Activated CD4-positive, alpha-beta memory T cell treated with anti-CD3 and anti-CD28 coated beads for 36 hours (primary cell): ENCODE measurements at places on chromosomes 2 and 18. TPM values are rescaled to one million over a fixed set of nuclear protein-coding genes. Genes with fewer than 3 reads are reported as not detected.

DNA sequence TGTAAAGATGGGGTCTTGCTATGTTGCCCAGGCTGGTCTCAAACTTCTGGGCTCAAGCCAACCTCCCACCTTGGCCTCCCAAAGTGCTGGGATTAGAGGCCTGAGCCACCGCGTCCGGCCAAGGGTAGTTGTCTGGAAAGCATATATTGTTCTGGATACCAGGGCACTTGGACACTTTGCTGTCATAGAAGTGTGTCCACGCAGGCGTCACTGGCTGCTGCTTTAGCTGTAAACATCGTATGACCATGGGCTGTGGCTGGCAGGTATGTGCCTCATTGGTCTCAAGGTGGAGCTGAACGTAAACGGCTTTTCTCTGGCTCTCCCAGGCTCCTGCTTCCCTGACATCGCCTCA is 3.2 kb upstream of the GPR35 start:
- H3K4me1 ChIP-seq, result peaks cover 47% of the 10 kb centered on the region
- peaks cover 9% of the 10 kb centered on the region for H3K36me3 ChIP-seq
- H3K4me3 ChIP-seq, result no peak overlapping the region
- DNase-seq, result no peak
- H3K27ac ChIP-seq, result peak overlapping the region; percentile 85

DNA sequence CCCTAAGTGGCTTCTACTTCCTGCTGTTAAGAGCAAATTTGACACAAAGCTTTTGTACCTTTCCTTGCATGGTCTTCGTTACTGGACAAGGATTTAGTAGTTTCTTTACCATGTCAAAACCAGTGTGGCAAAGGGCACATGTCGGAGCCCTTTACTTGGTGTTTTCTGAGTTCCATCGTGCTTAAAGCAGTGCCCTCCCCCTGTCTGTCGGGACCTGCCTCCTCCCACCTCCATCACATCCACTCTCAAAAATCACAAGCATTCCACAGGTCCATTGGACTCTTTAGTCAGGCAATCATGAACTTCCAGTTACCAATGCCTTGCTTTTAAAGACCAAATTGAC is 763 bp downstream of the CCDC141 start:
- H3K27me3 ChIP-seq, result peaks cover 1% of the 10 kb centered on the region
- peak overlapping the region; percentile 72 for H3K4me3 ChIP-seq
- H3K36me3 ChIP-seq, result no peaks in the 10 kb centered on the region
- peak; percentile 12 for DNase-seq
- H3K27ac ChIP-seq, result peak overlapping the region; percentile 16

DNA sequence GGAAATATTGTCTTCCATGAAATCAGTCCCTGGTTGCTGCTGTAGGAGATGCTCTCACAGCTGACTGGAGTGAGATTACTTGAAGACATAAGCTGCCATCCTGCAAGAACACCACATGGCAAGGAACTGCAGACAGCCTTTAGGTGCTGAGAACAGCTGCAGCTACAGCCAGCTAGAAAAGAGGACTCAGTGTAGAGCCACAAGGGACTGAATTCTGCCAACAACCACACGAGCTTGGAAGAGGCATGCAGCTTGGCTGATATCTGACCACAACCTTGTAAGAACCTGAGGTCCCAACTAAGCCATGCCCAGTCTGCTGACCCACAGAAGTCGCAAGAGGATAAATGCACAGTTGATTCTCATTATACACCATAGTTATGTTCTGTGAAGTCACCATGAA is 181.8 kb upstream of the ARL4C start:
- no peak overlapping the region for H3K27ac ChIP-seq
- H3K27me3 ChIP-seq, result peaks cover 8% of the 10 kb centered on the region
- H3K36me3 ChIP-seq, result no peaks in the 10 kb centered on the region
- no peak for DNase-seq

- H3K36me3 ChIP-seq, result no peaks in the 10 kb centered on the region
- no peaks in the 10 kb centered on the region for H3K4me1 ChIP-seq
- DNase-seq, result no peak
- no peak overlapping the region for H3K27ac ChIP-seq
- H3K4me3 ChIP-seq, result no peak overlapping the region
- peaks cover 2% of the 10 kb centered on the region for H3K27me3 ChIP-seq
Measured at GRCh38 chr2:180572346-180572745, 408.1 kb upstream of the UBE2E3 start.

DNA sequence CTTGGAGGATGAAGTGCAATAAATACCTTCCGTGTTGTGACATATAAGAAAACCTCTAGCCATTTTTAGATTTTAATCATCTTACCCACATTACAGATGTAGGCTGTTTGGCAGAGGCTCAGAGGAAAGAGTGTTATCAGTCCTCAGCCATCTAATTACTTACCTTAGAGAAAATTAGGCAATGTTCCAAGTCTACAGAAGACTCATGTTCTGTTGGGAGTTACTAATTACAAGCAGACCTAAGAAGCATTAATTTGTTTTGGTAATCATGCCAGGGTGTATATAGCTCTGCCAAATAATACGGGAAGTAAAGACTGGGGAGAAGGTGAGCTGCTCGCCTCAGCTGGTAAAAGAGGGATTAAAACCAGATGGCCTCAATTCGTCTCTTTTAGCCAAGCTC is 125.8 kb upstream of the PGAP1 start:
- peak overlapping the region; percentile 54 for H3K27ac ChIP-seq
- no peak for DNase-seq
- H3K4me1 ChIP-seq, result peaks cover 30% of the 10 kb centered on the region
- H3K4me3 ChIP-seq, result no peak overlapping the region
- H3K27me3 ChIP-seq, result no peaks in the 10 kb centered on the region
- H3K36me3 ChIP-seq, result peaks cover 66% of the 10 kb centered on the region

DNA sequence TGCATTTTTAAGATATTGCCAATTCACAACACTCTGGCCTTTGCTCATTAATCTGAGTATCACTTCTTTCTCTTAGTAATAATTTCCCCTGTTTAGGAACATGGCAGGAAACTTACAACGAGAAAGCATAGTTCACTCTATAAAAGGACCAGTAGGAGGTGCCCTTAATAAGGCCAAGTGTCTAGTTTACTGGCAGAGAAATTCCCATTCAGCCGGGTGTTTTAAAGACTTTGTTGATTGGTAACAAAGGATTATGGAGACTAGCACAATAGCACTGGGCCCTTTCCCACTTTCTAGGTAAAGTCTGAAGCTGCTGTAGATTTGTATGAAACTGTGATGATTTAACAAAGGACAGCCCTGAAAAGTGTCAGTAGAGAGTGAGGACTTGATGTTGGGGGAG is 3.1 kb downstream of the DCC start:
- H3K27me3 ChIP-seq, result peaks cover 31% of the 10 kb centered on the region
- H3K27ac ChIP-seq, result no peak overlapping the region
- H3K36me3 ChIP-seq, result no peaks in the 10 kb centered on the region
- no peak for DNase-seq
- H3K4me1 ChIP-seq, result no peaks in the 10 kb centered on the region

- no peak overlapping the region for H3K4me3 ChIP-seq
- H3K4me1 ChIP-seq, result peaks cover 31% of the 10 kb centered on the region
- DNase-seq, result no peak
- H3K36me3 ChIP-seq, result peaks cover 6% of the 10 kb centered on the region
- H3K27me3 ChIP-seq, result no peaks in the 10 kb centered on the region
Measured at GRCh38 chr2:119683713-119684443, 4.9 kb downstream of the TMEM177 start.

DNA sequence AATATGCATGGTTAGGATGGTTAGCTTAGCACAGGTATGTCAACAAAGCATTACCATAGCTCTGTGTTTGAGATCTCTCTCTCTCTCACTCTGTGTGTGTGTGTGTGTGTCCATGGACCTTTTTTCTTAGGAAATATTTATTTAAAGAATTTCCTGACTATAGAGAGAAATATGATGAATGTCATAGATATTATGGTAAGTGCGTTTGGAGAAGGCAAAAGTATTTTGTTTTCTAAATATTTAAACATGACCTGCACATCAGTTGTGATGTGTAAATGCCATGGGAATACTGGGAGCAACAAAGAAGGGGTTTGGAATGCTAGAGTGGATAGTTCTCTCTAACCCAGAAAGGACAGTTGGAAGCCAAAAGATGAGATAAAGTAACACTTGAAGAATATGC is 3.9 kb upstream of the TMEM178A start:
- peaks cover 9% of the 10 kb centered on the region for H3K4me1 ChIP-seq
- no peak overlapping the region for H3K4me3 ChIP-seq
- peaks cover 36% of the 10 kb centered on the region for H3K27me3 ChIP-seq
- no peak overlapping the region for H3K27ac ChIP-seq
- DNase-seq, result no peak

GRCh38 chr2:68653538-68653982 is 10.2 kb downstream of the PROKR1 start:
- H3K4me1 ChIP-seq, result peaks cover 34% of the 10 kb centered on the region
- peaks cover 20% of the 10 kb centered on the region for H3K27me3 ChIP-seq
- no peak overlapping the region for H3K4me3 ChIP-seq
- peak overlapping the region; percentile 20 for H3K27ac ChIP-seq
- peak; percentile 71 for DNase-seq
- no peaks in the 10 kb centered on the region for H3K36me3 ChIP-seq

- H3K4me3 ChIP-seq, result no peak overlapping the region
- H3K27me3 ChIP-seq, result no peaks in the 10 kb centered on the region
- no peaks in the 10 kb centered on the region for H3K36me3 ChIP-seq
- no peaks in the 10 kb centered on the region for H3K4me1 ChIP-seq
- H3K27ac ChIP-seq, result no peak overlapping the region
Measured at GRCh38 chr2:21371499-21372003, 247.8 kb downstream of the TDRD15 start.

DNA sequence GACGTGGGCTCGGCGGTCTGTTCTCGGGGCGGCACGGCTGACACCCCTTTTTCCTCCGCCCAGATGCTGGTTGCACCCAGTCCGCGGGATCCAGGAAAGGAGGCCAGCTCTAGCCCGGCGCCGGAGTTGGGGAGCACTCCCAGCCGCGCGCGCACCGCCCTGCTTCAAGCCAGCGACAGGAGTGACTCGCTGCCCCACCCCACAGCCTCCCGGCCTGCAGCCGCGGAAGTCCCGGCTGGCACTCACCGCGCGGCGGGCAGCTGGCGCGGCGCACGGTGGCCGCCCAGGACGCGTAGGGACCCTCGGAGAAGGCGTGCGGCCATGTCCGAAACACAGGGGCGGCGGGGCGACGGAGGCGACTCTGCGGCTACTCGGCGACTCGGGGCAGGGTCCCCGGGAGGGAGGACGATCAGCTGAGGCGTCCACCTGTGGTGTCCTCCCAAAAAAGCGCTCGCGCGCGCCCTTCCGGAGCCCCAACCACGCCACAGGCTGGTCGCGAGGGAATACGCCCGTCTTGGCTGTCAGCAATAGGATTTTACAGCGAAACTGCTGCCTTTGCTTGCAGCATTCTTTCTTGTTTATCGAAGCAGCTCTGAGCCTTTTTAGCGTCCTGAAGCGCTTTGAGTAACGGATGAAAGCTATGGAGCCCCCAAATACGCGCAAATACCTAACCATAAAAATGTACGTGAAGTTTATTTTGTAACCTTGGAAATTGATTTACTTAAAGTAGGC is at the start of gene ACADL:
TSS of gene ACADL (minus strand) at position 507 of the 732 bp plus-strand sequence. CDS start at position 323, 184 bp downstream.
- H3K27ac ChIP-seq, result no peak within 1 kb of the TSS
- peak; percentile 22 for DNase-seq
- H3K36me3 ChIP-seq, result no peaks in the 10 kb centered on the region
- peaks cover 40% of the 10 kb centered on the region for H3K27me3 ChIP-seq
- no peaks in the 10 kb centered on the region for H3K4me1 ChIP-seq
- H3K4me3 ChIP-seq, result no peak within 1 kb of the TSS

DNA sequence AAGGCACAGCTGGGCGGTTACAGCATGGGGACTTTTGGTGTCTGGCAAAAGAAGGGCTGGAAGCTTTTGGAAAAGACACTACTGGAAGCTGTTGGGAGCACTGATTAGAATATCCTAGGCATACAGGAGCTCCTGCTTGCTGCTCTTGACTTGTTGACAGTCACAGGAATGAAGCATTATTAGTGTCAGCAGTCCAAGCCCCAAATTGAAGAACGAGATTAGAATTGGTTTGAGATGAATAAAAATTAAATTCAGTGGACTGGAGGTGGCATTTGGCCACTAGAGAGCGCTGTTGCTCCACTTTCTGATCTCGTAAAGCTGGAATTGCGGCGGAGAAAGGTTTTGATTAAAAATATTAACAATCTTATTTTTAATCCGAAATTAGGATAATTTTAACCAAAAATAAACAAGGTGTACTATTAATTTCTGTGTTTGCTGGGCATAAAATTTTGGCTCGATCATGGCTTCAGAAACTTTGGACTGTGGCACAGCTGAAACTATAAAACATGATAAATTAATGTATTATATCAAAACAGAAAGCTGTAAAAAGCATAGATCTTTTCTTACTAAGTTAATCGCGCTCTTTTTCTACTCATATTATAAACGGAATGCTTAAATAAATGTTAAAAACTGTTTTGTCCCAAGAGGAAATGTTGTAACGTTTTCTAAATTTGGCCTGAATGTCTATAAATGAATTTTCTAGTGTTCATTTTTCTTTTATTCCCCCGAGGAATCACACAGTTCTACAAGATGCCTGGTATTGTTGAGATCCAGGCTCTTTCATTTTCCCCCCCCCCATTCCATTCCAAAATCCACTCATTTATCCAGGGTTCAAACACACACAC is 2.4 kb upstream of the HOXD8 start:
- H3K27me3 ChIP-seq, result peaks cover 74% of the 10 kb centered on the region
- H3K4me1 ChIP-seq, result peaks cover 28% of the 10 kb centered on the region
- no peak overlapping the region for H3K27ac ChIP-seq
- DNase-seq, result peak; percentile 67

DNA sequence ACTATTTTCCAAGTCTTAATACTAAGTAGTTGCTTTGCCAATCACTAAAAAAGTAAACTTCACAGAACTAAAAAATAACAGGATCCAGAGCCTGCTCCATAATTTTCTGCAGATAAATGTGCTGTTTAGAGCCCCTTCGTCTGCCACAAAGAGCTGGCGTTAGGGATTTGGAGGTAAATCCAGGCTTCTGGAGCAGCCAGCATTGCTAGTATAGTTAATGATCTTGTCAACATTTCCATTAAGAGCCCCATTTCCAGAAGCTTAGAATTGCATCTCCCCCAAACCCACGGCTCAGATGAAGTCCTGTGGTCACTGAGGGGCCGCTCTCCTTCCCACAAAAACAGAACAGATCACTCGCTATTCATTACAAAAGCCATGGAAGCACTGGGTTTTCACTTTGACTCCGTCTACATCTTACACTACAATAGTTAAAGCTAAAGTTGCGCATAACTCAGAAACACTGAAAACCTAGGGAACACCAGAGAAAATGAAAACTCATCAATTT is 41.9 kb downstream of the ZNF516 start:
- no peak overlapping the region for H3K4me3 ChIP-seq
- no peak for DNase-seq
- peaks cover 19% of the 10 kb centered on the region for H3K4me1 ChIP-seq
- H3K27ac ChIP-seq, result no peak overlapping the region
- H3K36me3 ChIP-seq, result no peaks in the 10 kb centered on the region

DNA sequence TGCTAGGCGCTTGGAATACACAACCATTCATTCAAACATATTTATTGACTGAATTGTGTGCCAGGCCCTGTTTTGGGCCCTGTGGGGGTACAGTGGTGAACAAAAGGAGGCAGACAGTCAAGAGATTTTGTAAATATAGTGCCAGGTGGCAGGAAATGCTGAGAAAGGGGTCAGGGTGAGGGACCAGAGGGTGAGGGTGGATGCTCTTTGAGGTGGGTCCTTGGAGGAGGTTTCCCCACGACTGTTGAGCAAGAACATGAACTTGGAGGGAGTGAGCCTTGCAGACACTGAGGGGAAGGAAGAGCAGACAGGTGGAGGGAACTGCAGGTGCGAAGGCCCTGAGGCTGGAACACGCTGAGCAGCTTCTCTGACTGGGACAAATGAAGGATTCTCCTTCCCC is 40.7 kb downstream of the ODC1 start:
- H3K36me3 ChIP-seq, result peaks cover 6% of the 10 kb centered on the region
- H3K27me3 ChIP-seq, result no peaks in the 10 kb centered on the region
- peak overlapping the region; percentile 60 for H3K4me3 ChIP-seq
- peak; percentile 21 for DNase-seq
- peaks cover 52% of the 10 kb centered on the region for H3K4me1 ChIP-seq

The ARL4C gene
- 44.7 TPM for total RNA-seq

The KCTD1 gene
- total RNA-seq, result 2.5 TPM

The KCNE4 gene
- not detected for total RNA-seq

The LYPD6B gene
- not detected for total RNA-seq

The LIMS4 gene
- total RNA-seq, result 3.1 TPM

The C2orf78 gene
- not detected for total RNA-seq
